CD4-positive, alpha-beta T cell treated with Interleukin-12 subunit alpha and Interleukin-12 subunit beta, for 1 hour (primary cell): ENCODE measurements at places on chromosomes 12 and 14.

GRCh38 chr12:124786061-124786964, 77.4 kb downstream of the SCARB1 start:
- DNase-seq = no peak

DNA sequence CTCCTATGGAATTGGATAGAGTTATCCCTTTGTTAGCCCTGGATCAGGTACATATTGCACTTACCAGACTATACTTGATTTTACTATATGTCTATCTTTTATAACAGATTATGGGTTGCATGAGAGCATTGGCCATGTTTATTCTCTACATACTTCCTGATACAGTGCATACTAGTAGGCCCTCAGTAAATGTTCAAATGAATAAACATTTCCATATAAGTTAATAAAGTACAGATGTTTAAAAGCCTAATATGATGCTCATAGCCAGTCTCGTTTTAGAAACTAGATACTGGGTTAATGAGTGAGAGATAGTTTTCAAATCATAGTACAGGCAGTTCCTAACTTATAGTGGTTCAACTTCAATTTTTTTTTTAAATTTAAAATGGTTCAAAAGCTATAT, 39.5 kb upstream of the TOMM20L start:
- DNase-seq = no peak

- no peak for DNase-seq
Observed at GRCh38 chr14:43983721-43984120, 523.4 kb downstream of the FSCB start.

DNA sequence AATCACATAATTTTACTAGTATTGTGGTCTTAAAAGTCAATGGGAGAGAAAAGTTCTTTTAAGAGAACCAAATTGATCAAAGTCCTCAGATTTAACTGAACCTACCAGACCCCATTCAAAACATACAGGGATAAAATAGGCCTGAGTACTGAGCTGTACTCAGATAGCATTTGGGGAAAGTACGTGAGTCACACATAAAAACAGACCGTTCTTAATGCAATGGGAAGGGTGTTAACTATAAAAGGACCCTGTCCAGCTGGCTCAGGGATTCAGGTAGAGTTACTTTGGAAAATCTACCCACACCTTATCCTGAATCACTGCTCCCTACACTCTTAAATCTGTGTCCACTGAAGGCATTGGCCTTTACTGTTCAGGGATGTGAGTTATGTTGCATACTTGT, 78.0 kb downstream of the PTPN21 start:
- no peak for DNase-seq

- DNase-seq = no peak
Observed at GRCh38 chr14:57559576-57559975, 65.9 kb upstream of the CCDC198 start.
